Activated CD8-positive, alpha-beta memory T cell treated with anti-CD3 and anti-CD28 coated beads for 4 hours (primary cell): ENCODE measurements at places on chromosomes 16 and 17.
A peak's percentile ranks its signal among the peaks of the same experiment; 100 is the strongest.

GRCh38 chr16:86670750-86671234 lies 92.4 kb downstream of the FOXL1 start:
- DNase-seq, result no peak

DNA sequence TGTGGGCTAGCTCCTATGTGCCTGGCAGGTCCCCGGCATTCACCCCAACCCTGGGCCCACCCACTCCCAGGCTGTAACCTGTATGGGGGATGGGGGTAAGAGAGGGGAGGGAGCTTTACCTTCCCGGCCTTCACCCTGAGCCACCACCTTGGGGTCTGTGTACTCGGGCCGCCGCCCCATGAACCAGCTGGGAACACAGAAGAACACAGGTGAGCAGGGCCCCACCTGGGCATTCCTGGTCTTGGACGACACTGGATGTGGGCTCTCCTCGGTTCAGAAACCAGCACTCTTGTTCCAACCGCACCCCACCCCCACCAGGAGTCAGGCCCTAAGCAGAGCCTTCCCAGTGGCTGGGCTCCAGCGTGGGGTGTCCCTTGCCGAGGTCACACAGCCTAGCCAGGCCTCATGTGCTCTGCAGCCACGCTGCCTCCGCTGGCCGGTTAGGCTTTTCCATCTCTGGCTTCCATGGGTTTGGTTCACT lies 18.8 kb downstream of the B9D1 start:
- no peak for DNase-seq

DNA sequence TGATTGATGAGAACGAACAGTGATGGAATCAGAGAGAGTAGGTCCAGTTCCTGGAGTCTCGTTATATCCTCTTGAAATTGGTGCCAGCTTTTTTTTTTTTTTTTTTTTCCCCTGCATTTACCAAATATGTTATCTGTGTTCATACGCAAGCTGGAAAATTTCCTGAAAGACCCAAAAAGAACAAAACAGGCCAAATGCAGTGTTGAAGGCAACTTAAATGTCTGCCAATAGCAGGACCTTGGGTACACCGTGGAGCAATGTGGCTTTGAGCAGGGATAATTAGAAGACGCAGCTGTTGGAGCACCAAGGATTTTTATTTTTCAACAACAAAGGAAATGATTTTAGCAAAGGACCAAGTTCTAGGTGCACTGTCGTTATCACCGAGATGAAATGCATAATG lies 105.0 kb downstream of the ABCC6 start:
- DNase-seq, result no peak

GRCh38 chr16:81566086-81567007 lies 121.7 kb downstream of the CMIP start:
- no peak for DNase-seq

DNA sequence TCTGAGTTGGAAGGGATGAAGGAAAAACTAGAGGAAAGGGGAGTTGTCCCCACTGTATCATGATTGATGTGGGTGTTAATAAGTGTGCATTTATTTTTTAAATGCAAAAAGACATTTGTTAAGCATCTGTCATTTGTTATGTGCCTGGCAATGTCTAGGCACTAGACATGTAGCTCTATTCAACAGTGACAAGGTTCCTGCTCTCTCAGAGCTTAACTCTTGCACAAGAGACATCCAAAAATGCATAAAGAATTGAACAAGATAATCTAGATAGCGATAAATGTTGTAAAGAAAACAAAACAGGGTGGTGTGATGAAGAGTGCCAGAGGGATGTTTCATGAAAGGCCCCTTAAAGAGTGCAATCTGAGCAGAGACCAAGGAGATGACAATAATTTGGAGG lies 148.9 kb downstream of the TOX3 start:
- no peak for DNase-seq

GRCh38 chr17:46053911-46054534 lies 55.0 kb downstream of the STH start:
- DNase-seq, result no peak

DNA sequence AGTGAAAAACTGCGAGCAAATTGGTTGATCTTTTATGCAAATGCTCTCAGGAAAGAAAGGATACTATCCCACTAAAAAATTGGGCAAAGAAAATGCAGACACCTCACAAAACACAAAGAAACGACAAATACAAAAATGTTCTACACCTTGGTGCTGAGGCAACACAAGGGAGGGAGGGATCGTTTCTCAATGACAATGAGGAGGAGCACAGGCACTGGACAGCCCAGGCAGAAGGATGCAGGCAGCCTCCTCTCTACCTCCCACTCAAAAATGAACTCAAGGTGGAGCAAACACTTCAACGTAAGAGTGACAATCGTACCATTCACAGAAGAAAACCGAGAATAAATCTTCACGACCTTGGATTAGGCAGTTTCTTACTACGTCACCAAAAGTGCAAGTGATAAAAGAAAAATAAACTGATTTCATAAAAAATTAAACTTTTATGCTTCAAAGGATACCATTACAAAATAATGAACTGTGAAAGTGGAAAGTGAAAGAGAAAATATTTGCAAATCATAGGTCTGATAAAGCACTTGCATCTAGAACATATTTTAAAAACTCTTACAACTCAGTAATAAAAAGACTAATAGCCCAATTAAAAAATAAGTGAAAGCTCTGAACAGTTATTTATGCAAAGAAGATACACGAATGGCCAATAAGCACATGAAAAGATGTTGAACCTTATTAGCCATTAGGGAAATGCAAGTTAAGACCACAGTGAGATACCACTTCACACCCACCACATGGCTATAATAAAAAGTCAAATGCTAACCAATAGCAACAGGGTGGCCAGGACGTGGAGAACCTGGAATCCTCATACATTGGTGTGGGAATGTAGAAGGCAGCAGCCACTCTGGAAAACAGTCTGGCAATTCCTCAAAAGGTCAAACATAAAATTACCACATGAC lies 80.8 kb upstream of the TRAP1 start:
- DNase-seq, result no peak

DNA sequence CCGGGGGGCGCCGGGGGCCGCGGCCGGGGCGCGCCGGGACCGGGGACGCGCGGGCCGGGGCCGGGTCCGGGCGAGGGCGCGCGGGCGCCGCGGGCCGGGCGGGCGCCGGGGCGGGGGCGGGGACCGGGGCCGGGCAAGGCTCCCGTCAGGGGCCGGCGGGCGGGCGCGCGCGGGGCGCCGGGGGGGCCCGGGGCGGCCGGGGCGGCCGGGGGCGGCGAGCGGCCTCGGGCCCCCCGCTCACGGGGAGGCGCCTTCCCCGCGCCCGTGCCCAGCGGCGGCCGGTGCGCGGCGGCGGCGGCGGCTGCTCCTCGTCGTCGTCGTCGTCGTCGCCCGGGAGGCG lies 563 bp downstream of the ZCCHC14 start:
- no peak for DNase-seq

- peak; percentile 78 for DNase-seq
These were observed 88.9 kb downstream of the CDC27 start for GRCh38 chr17:47099987-47100711.

DNA sequence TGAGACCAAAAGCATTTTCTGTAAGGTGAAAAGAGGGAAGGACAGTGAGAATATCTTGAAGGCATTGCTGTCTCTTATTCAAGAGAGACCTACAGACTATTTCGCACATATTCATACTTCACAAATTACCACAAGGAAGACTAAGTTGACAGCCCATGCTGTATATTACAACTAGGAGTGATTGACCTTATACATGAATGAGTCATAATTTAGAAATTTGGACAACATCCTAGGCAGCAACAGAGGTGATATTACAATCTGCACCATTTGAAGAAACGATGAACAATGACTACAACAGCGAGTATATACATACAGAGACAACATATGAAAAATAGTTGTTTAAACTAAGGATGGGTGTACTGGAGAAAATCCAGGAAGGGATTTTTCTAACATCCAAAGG lies 971.7 kb downstream of the CDH11 start:
- no peak for DNase-seq

DNA sequence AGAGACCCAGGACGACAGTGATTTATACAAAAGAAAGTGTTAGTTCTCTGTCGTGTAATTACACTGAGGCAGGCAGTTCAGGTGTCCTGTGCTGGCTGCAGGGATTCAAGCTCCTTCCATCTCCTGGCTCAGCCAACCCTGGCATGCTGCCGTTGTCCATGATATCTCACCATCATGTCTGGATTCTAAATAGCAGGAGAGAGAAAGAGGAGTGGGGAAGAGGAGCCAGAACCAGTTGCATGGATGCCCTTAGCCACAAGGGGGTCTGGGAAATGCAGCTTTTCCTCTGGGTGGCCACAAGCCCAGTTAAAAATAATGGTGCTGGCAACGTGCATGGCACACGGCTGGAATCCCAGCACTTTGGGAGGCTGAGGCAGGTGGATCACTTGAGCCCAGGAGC lies 9.7 kb downstream of the C16orf54 start:
- no peak for DNase-seq

- DNase-seq, result no peak
These were observed 2.8 kb downstream of the IRX5 start for GRCh38 chr16:54933281-54934011.

DNA sequence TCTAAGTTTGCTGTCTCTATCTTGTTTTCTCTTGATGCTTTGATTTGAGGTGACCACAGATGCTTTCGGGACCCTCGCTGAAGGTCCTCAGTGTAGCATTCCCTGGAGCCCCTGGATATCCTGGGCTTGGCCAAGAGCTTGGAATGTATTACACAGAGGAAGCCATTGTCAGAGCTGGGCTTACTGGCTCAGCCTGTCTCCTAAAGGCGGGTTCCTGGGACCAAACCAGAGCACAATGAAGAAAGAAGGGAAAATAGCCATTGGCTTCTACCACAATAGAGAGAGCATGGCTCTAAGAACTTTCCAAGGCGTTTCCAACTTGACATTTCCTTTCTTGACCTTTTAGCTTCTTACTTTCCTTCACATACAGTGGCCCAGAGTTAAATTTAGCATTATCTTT lies 229.3 kb downstream of the HS3ST3A1 start:
- no peak for DNase-seq

GRCh38 chr17:11511696-11512095 lies 86.6 kb upstream of the DNAH9 start:
- no peak for DNase-seq

GRCh38 chr16:8691728-8692127 lies 17.3 kb downstream of the ABAT start:
- no peak for DNase-seq

GRCh38 chr17:73589363-73589980 lies 54.8 kb downstream of the SDK2 start:
- no peak for DNase-seq

DNA sequence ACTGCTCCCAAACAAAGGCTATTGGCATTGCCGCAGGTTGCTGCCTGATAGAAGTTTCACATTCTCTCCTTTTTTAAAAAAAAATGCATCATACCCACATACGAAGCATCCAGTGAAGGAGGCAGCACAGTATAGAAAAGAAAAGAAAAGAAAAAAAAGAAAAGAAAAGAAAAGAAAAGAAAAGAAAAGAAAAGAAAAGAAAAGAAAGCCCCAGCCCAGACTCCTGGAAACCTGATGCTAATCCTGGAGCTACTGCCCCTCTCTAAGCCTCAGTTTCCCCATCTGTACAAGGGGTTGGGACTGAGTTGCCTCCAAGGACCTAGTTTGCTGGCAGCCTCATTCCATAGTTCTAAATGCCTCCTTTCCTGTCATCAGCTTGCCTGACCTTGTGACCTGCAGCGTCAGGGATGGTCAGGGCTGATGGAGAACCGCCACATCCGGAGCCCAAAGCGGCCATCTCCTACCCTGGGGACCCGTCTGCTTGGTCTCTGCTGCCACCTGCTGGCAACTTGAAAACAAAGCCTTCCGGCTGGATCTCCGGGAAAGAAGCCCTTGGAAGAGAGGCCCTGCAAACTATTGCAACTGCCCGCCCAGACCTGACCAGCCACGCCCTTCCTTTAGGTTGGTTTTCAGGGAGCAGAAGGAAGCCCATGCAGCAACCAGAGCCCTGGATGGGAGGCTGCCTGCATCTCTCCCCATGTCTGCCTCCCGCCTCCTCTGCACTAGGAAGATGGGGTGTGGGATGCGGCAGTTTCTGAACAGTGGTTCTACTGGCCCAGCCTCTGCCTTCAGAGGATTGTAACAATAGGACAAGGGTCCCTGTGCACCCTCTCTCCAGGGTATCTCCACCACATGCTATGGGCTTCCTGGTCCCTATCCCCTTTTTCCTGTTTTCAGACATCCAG lies 13.0 kb downstream of the AIPL1 start:
- DNase-seq, result peak; percentile 47

GRCh38 chr16:53689636-53690035 lies 14.0 kb downstream of the RPGRIP1L start:
- no peak for DNase-seq

DNA sequence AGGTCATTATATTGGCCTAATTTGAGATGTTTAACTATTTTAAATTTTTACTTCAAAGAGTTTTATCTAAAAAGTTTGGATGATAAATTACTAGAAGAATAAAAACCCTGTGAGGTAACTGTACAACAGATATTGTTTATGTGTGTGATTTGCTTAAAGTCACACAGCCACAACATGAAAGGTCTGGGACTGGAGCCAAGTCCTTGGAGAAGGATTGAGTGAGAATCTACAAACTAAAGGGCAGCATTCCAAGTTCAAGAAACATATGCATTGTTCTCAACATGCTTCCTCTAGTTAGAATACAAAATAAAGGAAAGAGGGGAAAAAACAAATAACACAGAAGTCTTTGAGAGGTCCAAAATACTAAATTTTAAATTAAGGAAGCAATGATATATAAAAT lies 131.5 kb upstream of the MON1B start:
- DNase-seq, result no peak

DNA sequence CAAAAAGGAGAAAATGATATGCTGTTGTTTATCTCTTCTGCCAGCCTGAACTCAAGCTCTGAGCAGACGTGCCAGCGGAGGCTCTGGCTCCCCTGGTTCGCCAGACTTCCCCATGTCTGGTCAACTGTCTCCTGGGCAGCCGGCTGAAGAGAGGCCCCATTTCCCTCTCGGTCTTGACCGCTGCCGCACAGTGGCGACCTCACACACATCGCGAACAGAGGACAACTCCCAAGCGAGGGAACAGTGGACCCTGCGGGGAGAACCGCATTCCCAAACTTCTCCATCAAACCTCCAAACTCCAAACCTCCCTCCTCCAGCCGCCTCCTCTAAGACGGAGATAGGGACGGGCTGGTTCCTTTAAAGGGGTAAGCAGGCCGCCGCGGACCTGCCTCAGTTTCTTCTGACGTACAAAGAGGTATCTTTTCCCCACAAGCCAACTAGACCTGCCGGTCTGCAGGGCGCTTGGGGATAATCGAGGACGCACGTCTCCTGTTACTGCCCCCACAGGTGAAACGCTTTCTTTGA lies 24.9 kb upstream of the RFFL start:
- DNase-seq, result no peak

- DNase-seq, result no peak
These were observed 6.0 kb upstream of the CDC6 start for GRCh38 chr17:40281663-40282062.

GRCh38 chr17:36144014-36144413 lies 32.4 kb downstream of the TBC1D3B start:
- no peak for DNase-seq

GRCh38 chr17:74814453-74814852 lies 38.3 kb upstream of the NAT9 start:
- no peak for DNase-seq

- DNase-seq, result no peak
These were observed 101.2 kb downstream of the FTO start for GRCh38 chr16:53805113-53805512.
